ENCODE measurements at places on chromosomes 2 and 18. TPM values are rescaled to one million over a fixed set of nuclear protein-coding genes. Genes with fewer than 3 reads are reported as not detected.

DNA sequence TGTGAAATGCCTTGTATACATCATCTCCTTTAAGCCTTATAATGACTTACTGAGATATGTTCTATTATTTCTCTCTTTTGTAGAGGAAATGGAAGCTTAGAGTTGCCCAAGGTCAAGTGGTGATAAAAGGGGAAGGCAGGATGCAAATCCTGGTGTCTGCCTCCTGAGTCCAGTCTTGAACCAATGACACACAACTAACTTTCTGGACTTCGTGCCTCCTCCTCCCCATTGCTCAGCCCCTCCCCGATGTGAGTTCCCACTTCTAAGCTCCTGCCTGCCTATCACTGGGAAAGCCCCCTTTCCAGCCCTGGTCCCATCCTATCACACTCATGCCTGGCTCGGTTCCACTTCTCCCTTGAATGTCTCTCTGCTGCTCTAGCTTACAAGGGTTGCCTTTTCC, 6.9 kb upstream of the CTIF start:
- no peak for DNase-seq
- no peaks in the 10 kb centered on the region for H3K27me3 ChIP-seq
- H3K36me3 ChIP-seq, result no peaks in the 10 kb centered on the region
- H3K4me1 ChIP-seq, result no peaks in the 10 kb centered on the region
- no peak overlapping the region for H3K27ac ChIP-seq

MZT2A gene
- 74.8 TPM for total RNA-seq

- no peaks in the 10 kb centered on the region for H3K27me3 ChIP-seq
- DNase-seq, result no peak
- no peaks in the 10 kb centered on the region for H3K36me3 ChIP-seq
- peak overlapping the region; percentile 100 for H3K27ac ChIP-seq
- H3K4me3 ChIP-seq, result peak overlapping the region; percentile 99
These were observed 1.7 kb downstream of the HNRNPLL start for GRCh38 chr2:38600921-38601455.

DNA sequence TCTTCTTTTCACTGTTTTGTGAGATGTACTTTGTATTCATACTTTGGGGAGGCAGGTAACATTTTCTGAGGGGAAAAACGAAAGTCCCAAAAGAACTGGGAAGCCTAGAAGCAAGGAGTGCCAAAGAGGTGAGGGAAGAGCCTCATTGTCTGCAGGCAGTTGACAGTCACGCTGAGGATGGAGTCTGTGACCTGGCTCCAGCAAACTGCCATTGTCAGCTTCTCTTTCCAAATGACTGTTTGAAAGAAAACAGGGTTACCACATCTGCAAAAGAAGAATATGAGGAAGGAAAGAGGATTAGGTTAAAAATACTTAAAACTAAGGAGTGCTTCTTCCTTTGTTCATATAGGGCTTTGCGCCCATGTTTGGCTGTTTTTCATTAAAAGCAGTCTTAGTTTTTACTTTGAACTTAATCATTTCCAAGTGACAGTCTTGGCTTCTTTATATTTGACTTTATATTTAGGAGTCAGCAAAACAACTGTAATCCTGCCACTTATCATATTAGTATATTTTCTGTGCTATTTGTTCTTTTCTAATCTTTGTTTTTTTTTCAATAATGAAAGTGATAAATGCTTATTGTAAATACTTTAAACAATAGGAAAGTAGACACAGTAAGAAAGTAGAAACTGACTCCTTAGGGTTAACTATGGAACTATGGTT, 35.0 kb downstream of the CERS6 start:
- H3K4me1 ChIP-seq, result peaks cover 20% of the 10 kb centered on the region
- peak overlapping the region; percentile 61 for H3K27ac ChIP-seq
- peak overlapping the region; percentile 2 for H3K4me3 ChIP-seq
- no peak for DNase-seq
- H3K36me3 ChIP-seq, result no peaks in the 10 kb centered on the region
- H3K27me3 ChIP-seq, result no peaks in the 10 kb centered on the region

EHD3 gene
- total RNA-seq, result 5.0 TPM

- H3K27me3 ChIP-seq, result no peaks in the 10 kb centered on the region
- no peak overlapping the region for H3K4me3 ChIP-seq
- no peaks in the 10 kb centered on the region for H3K4me1 ChIP-seq
- H3K27ac ChIP-seq, result no peak overlapping the region
These were observed 49.0 kb upstream of the DSG1 start for GRCh38 chr18:31268985-31269406.

DNA sequence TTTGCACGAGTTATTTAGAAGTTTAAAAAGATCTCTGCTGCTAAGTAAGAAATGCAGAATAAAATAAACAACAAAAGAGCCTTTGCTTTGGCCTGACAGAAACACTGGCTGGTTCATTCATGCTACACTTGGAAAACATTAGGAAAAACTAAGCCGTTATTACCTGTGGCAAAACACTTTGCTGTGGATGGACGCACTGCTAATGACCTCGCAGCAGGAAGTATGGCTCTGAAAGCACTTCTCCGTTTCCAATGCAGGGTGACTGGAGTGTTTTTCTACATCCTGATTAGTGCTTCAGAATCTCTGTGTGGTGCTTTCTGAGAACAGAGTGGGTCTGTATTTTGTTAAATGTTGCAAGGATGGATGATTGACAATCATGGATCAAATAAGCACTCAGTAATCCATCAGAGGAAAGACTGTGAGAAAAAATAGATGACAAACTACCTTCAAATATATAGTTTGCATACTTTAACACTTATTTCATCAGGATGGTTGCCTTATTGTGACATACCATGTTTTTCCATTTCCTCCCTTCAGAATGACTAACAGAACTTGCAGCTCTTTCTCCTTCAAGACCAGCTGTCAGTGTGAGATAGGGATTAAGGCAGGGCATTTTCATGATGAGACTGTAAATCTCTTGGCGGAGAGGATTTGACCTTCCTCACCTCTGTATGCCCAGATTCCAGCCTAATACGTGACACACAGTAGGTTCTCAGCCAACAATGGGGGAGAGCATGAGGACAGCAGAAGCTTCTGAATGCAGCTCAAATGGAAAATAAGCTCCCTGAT, 38.0 kb downstream of the LINC00305 start:
- H3K27me3 ChIP-seq, result no peaks in the 10 kb centered on the region
- no peaks in the 10 kb centered on the region for H3K4me1 ChIP-seq
- H3K4me3 ChIP-seq, result no peak overlapping the region
- no peak overlapping the region for H3K27ac ChIP-seq

DNA sequence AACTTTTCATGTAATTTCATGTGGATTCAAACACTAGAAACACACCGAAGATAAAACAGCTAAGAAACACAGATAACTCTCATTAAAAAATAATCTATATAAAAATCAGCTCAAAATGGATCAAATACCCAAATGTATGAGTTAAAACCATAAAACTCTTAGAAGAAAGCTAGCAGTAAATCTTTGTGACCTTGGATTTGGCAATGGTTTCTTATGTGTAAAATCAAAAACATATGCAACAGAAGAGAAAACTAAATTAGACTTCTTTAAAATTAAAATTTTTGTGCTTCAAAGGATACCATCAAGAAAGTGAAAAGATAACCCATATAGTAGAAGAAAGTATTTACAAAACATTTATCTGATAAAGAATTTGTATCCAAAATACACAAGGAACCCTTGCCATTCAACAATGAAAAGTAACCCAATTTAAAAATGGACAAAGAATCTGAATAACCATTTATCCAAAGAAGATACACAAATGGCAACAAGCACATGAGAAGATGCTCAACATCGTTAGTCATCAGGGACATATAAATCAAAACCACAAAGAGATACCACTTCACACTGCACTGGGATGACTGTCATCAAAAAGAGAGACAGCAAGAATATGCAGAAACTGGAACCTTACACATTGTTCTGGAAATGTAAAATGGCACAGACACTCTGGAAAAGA, 27.5 kb downstream of the GAREM1 start:
- no peaks in the 10 kb centered on the region for H3K27me3 ChIP-seq
- no peak for DNase-seq
- H3K27ac ChIP-seq, result no peak overlapping the region
- H3K4me3 ChIP-seq, result no peak overlapping the region
- H3K36me3 ChIP-seq, result no peaks in the 10 kb centered on the region

NAT8 gene
- not detected for total RNA-seq

GRCh38 chr18:42242758-42243157, 287.7 kb downstream of the PIK3C3 start:
- H3K4me1 ChIP-seq, result no peaks in the 10 kb centered on the region
- H3K36me3 ChIP-seq, result no peaks in the 10 kb centered on the region
- no peaks in the 10 kb centered on the region for H3K27me3 ChIP-seq

COLEC12 gene
- total RNA-seq, result 17.9 TPM

GRCh38 chr2:222427646-222428301, 3.4 kb downstream of the SGPP2 start:
- no peak overlapping the region for H3K27ac ChIP-seq
- peak; percentile 50 for DNase-seq
- no peak overlapping the region for H3K4me3 ChIP-seq
- no peaks in the 10 kb centered on the region for H3K36me3 ChIP-seq
- peaks cover 16% of the 10 kb centered on the region for H3K4me1 ChIP-seq
- peaks cover 19% of the 10 kb centered on the region for H3K27me3 ChIP-seq

GNAL gene
- total RNA-seq, result 19.5 TPM

DNA sequence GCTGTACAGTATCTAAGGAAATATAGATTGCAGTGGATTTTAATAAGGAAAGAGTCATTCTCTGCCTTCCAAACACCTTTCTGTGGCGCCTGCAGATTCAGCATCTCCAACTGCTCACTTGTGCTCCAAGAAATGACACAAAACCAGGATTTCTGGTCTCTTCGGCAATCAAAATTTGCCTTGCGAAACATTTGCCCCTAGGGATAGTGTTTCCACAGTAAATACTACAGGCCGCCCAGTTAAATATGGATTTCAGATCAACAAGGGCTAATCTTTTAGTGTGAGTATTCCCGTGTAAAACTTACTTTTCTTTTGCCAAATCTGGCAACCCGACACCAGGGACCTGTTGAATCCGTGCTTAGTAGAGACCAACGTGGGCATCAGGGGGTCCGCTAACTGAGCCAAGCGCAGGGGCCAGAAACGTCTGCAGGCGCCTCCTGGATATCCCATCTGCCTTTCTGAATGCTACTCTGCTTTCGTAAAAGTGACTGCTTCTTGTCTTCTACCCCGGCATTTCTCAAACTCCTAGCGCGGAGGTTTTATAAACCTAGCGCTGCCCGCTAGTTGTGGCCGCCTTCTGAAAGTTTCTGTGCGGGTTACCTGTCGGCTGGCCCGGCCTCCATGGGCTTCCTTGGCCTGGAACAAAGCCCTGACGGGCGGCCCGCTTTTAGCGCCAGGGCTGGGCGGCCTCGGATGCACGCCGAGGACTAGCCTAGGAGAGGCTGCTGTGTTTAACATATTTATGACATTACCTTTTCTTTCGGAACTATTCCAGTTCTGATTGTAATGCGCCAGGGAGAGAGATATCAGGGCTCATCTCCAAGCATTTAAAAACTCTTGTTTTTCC, 2.5 kb downstream of the CYP1B1 start:
- H3K4me3 ChIP-seq, result peak overlapping the region; percentile 70
- H3K4me1 ChIP-seq, result peaks cover 48% of the 10 kb centered on the region

HOXD12 gene
- total RNA-seq, result not detected

DNA sequence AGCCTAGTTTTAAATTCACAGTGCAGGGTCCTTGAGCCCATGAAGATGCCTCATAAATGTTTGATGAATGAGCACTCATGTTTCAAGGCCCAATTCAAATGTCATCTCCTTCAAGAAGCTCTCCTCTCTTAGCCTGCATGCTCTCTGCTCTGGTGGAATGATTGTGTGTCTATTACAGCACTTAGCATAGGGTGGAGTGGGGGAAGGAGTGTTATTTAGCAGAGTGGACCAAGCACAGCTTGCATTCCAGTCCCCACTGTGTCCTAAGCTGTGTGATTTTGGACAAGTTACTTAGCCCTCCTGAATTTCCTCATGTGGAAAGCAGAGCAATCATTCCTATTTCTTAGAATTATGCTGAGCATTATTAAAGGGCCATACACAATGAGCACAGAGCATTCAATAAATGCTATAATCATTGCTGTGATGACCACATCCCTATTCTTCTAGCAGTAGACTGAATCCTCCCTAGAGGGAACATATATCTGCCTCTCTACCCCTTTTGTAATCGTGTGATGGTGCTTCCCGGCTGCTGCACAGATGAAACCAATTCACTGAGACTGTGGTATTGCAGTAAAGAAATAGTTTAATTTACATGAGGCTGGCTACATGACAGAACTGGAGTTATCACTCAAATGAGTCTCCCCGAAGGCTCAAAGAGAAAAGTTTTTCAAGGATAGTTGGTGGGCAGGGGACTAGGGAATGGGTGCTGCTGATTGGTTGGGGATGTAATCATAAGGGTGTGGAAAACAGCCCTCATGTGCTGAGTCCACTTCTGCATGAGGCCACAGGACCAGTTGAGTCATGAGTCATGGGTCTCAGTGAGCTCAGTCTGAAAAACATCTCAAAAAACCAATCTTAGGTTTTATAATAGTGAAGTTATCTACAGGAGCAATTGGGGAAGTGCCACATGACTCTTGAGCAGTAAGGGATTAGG, 173.4 kb upstream of the NDUFV2 start:
- DNase-seq, result peak; percentile 57
- no peaks in the 10 kb centered on the region for H3K27me3 ChIP-seq
- no peak overlapping the region for H3K27ac ChIP-seq
- H3K36me3 ChIP-seq, result no peaks in the 10 kb centered on the region

DNA sequence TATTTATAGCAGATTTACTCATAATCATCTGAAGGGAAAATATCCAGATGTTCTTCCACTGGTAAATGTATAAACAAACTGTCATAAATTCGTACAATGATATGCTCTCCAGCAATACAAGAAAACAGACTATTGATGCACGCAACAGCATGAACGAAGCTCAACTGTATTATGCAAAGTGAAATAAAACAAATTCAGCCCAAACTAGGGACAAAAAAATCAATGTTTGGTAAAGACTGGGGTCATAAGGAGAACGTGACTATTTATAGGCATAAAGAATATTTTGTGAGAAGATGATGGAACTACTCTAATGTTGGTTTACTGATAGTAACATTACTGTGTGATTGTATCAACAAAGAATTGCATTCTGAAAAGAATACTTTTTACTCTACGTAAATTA, 1276.7 kb upstream of the DDX18 start:
- H3K4me1 ChIP-seq, result no peaks in the 10 kb centered on the region
- H3K36me3 ChIP-seq, result no peaks in the 10 kb centered on the region
- no peaks in the 10 kb centered on the region for H3K27me3 ChIP-seq
- H3K27ac ChIP-seq, result no peak overlapping the region

SATB2 gene
- 6.1 TPM for total RNA-seq

DNA sequence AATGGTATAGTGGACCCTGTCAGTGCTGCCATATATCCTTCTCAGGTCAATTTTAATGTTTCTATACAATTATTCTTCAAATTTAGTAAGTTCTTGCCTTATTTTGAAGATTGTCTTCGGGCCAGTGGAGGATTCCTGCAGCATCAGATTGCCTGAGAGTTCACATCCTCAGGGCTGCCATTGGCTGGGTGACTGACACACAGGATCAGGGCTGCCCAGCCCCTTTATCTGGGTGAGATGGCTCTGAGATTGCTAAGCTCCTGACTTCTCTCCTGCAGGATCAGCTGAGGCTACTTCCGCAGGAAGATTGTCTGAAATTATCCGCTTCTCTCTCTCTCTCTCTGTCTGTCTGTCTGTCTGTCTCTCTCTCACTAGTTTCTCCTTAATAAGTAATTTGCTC, 567.4 kb downstream of the TSN start:
- DNase-seq, result no peak
- H3K4me3 ChIP-seq, result no peak overlapping the region
- H3K27ac ChIP-seq, result no peak overlapping the region

All from esophagus muscularis mucosa (tissue), 4 donors.